Stimulated activated CD8-positive, alpha-beta memory T cell treated with anti-CD3 and anti-CD28 coated beads, Interleukin-2, amount 100 ng/mL, for 1 hour (primary cell): ENCODE measurements at places on chromosomes 1 and 21.

DNA sequence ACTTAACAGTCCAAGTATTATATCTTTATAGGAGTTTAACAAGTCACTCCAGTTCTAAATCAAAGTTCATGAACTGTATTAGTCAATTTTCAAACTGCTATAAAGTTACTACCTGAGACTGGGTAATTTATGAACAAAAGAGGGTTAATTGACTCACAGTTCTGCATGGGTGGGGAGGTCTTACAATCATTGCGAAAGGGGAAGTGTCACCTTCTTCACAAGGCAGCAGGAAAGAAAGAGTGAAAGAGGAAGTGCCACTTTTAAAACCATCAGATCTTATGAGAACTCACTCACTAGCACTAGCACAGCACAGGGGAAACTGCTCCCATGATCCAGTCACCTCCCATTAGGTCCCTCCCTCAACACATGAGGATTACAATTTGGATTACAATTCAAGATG lies 70.0 kb downstream of the CLCA4 start:
- no peak for DNase-seq

DNA sequence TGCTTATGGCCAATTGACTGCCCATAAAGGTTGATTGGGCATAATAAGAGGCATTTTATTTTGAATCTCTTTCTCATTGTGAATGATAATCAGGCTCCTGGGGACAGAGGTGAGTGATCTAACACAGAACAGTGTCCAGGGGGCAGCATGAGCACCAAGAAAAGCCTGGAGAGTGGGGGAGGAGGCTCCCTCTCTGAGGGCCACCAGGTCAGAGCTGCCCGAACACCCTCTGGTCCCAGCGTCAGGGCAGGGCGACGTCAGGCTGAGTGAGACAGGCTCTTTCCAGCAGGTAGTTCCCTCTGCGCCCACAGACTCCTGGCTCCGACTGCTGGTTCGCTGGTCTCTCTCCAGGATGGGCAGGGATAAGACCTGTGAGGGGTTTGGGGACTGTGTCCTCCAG lies 250.2 kb upstream of the C1orf174 start:
- no peak for DNase-seq

- no peak for DNase-seq
These were observed 41.1 kb downstream of the SLC35F3 start for GRCh38 chr1:233945573-233945972.

DNA sequence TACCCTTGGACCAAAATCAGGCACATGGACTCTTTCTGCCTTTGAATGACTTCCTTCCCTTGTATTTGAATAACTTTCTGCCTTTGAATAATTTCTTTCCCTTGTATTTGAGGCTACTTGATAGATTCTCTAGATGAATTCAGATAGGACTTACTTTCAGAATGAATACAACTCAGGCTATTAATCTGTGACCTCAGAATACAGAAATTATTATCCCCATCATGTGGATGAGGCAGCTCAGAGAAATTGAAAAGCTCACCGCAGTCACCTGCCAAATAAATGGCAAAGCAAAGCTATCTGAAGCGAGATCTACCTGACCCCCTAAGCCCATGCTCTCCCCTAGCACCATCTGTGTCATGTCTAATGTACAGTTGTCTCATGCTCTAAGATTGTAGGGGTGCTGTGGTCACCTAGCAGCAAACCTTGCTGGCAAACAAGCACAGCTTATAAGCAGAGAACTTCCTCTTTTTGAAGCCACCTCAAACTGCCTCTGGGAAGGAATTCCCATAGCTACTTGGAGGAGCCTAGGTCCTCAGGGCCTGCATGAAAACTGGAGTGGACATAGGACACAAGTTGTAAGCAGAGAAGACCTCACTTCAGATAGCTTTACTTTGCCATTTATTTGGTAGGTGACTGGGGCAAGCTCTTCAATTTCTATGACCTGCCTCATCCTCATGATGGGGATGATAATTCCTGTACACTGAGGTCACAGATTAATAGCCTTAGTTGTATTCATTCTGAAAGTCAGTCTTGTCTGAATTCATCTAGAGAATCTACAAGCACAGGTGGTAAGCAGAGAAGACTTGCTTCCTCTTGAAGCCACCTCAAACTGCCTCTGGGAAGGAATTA lies 66.1 kb downstream of the FASLG start:
- DNase-seq = no peak

DNA sequence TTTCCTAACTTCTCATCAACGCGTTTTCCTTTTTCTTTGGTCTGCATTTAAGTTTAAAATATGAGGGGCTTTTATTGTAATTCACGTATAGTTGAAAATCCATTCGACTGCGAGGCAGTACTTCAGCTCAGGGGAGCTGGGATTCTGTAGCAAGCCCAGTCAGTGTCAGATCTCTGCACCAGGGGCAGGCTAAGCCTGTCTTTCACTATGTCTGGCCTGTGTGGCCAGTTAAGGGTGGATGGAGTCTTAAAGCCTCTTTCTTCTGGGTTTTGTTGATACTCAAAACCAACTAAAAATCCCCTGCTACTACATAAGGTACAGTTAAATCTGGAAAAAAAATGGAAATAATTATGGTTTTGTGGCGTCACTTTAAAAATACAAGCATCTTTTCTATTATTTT lies 124.7 kb downstream of the TYW3 start:
- DNase-seq = no peak

DNA sequence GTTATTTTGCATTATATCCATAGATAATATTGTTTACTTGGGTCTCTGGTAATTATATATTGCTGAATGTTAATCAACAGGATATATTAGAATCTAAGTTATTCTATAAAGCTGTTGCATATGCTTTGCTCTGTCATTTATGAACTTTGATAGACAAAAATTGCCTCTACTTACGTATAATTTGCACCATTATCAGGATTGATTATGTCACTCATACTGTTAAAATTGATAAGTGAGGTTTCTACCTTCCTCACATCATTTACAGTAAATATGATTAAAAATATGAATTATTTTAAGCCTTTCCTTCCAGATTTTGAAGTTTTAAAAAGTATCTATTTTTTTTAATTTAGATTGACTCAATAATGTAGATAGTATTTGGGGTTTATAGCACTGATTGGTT lies 1540.4 kb upstream of the PRMT6 start:
- no peak for DNase-seq

- no peak for DNase-seq
These were observed 95.6 kb upstream of the JUN start for GRCh38 chr1:58879464-58879863.

GRCh38 chr1:211267204-211267857 lies 8.2 kb downstream of the RCOR3 start:
- no peak for DNase-seq

DNA sequence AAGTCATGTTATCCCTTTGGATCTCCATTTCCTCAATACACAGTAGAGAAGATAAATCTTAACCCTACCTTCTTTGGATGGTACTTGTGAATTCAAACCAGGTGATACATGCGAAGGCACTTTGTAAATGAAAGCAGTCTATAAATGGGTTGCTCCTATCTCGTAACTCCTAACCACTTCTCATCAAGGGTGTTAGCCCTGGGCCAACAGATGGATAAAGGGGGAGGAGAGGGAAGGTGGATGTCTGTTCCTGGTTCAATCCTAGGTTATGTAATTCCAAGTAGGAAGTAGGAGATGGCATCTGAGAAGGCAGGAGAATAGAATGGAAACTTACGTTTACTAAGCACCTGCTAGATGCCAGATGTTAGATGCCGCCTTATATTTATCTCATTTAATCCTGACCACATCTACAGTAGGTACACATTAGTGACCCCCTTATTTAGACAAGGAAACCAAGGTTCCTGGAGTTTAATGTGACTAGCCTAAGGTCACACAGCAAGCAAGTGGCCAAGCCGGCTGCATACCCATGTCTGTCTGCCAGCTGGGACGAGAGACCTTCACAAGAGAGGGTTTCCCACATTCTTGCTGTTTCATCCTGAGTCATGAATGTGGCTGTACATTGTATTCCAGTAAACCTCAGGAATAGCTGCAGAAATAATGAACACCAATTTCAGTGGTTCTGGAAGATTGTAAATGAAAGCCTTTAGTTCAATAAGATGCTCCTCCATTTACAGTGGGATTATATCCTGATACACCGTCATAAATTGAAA lies 47.7 kb downstream of the ELAVL4 start:
- no peak for DNase-seq
